ENCODE measurements at places on chromosomes 1 and 21. TPM values are rescaled to one million over a fixed set of nuclear protein-coding genes. Genes with fewer than 3 reads are reported as not detected.
A peak's percentile ranks its signal among the peaks of the same experiment; 100 is the strongest.

Gene DIPK1A
- 24.5 TPM for total RNA-seq

- no peaks in the 10 kb centered on the region for H3K27me3 ChIP-seq
- H3K4me3 ChIP-seq = no peak overlapping the region
- peaks cover 6% of the 10 kb centered on the region for H3K4me1 ChIP-seq
These were observed 30.2 kb downstream of the DPH5 start for GRCh38 chr1:100995198-100995988.

- H3K27ac ChIP-seq = peak overlapping the region; percentile 31
- H3K4me3 ChIP-seq = no peak overlapping the region
- peak; percentile 28 for DNase-seq
- H3K36me3 ChIP-seq = no peaks in the 10 kb centered on the region
These were observed 38.5 kb upstream of the ZBTB40 start for GRCh38 chr1:22412932-22413727.

- H3K36me3 ChIP-seq = no peaks in the 10 kb centered on the region
- no peak overlapping the region for H3K27ac ChIP-seq
- no peaks in the 10 kb centered on the region for H3K27me3 ChIP-seq
- DNase-seq = no peak
These were observed 329.4 kb downstream of the AGBL4 start for GRCh38 chr1:49694251-49694827.
